GM20000 (cell line): ENCODE measurements at places on chromosomes 4 and X.

DNA sequence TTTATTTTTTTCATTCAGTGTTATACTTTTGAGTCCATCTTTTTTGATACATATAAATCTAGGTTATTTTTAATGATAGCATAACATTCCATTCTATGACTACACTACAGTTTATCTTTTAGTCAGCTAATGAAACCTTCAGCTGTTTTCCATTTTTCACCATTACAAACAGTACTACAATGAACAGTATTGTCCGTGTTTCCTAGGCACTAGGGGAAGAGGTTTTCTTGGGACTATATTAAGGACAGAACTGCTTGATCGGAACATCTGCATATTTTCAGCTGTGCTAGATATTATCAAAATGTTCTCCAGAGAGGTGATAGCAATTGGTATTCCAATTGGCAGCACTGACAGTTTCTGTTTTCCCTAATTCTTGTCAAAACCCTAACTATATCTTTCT, 44.3 kb upstream of the HCCS start:
- no peak for DNase-seq

- no peak for DNase-seq
Measured at GRCh38 chrX:98422536-98422935, 1538.8 kb downstream of the RPA4 start.

- DNase-seq: peak; percentile 9
Measured at GRCh38 chrX:73850124-73851013, 287.4 kb downstream of the CHIC1 start.

DNA sequence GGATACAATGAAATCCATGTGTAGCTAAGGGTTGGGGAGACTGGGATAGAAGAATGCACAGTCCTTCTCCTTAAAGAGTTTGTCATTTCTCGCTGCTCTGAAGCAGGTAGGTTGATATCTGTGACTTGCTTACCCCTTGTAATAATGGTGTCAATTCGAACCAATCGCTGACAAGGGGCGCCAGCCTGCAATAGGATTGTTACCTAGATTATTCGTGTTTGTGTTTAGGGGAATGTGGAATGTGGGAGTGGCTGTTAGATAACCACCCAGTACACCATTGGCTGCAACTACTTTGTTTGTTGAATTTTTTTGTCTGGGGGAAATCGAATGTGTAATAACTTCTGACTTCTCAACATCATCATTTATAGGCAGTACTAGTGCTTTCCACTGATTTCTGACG, 141.6 kb downstream of the LARP7 start:
- DNase-seq: no peak

GRCh38 chr4:87669373-87669772, 19.3 kb downstream of the DMP1 start:
- DNase-seq: no peak

- no peak for DNase-seq
Measured at GRCh38 chr4:48791313-48791712, 11.2 kb upstream of the FRYL start.

GRCh38 chr4:183840311-183840710, 64.8 kb upstream of the STOX2 start:
- DNase-seq: peak; percentile 71
